Stimulated activated CD8-positive, alpha-beta memory T cell treated with anti-CD3 and anti-CD28 coated beads, Interleukin-7, amount 100 ng/mL, for 1 hour (primary cell): ENCODE measurements at places on chromosomes 16 and 17.

- no peak for DNase-seq
Observed at GRCh38 chr17:9410301-9410700, 165.3 kb downstream of the STX8 start.

GRCh38 chr16:64736857-64737256 is 385.0 kb downstream of the CDH11 start:
- no peak for DNase-seq

GRCh38 chr17:41008811-41009210 is at the start of gene KRTAP3-1:
KRTAP3-1 (minus strand) TSS chr17:41009128; CDS start chr17:41009074, 54 bp downstream.
- no peak for DNase-seq

GRCh38 chr16:78170494-78170933 is 71.1 kb downstream of the WWOX start:
- no peak for DNase-seq

- no peak for DNase-seq
Observed at GRCh38 chr17:43816336-43817320, 16.3 kb downstream of the MPP3 start.

- DNase-seq = no peak
Observed at GRCh38 chr17:79812353-79813258, 15.7 kb upstream of the CBX8 start.

GRCh38 chr17:71234349-71234748 is 886.5 kb upstream of the SOX9 start:
- DNase-seq = no peak

DNA sequence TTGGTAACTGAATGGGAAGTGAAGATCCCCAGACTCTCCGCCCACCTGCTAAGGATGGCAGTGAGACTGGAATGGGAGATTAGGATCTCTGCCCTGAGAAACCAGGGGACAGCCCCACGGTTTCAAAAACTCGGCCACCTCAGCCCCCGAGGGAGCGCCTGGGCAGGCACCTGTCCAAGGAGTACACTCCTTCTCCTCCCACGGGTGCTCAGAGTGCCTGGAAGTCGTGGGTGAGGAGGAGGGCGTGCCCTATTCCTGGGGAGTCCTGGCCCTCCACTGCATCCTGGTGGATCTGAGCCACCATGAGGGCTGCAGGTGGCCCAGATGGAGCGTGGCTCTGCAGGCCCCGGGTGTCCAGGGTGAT is 78.5 kb downstream of the MGAT5B start:
- DNase-seq = no peak

DNA sequence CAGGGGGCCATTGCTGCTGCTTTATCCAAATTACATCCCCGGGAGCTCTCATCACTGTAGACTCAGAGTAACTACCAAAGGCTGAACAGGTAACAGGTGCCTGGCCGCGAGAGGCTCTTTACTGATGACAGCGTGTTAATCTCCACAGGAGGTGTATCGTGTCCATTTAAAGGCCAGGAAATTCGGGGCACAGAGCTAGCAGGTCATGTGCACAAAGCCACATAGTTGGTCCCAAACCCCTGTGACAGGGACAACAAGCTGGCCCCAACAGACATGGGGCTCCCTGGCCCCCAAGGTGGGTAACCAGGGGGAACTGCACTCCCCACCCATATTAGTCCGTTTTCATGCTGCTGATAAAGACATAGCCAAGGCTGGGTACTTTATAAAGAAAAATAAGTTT is 55.3 kb upstream of the RBFOX3 start:
- no peak for DNase-seq

- DNase-seq = no peak
Observed at GRCh38 chr16:23861874-23862273, 26.1 kb downstream of the PRKCB start.

DNA sequence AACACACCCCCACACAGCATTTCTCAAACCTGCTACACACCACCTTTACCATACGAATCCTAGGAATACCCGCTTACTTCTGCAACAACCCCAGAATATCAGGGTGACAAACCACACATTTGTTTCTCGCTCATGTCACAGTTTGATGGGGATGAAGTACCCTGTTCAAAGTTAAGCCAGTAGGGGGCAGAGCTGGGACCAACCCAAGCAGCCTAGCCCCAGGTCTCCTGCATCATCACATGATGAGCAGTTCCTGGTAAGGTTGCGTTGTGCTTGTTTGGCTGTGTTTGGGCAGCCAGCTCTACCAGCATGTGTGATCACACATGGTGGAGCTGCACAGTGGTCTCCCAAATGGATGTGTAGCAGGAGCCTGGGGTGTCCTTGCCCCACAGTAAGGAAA is 103.6 kb upstream of the C16orf82 start:
- DNase-seq = no peak
